ENCODE measurements at places on chromosomes 11 and 22. TPM values are rescaled to one million over a fixed set of nuclear protein-coding genes. Genes with fewer than 3 reads are reported as not detected.
A peak's percentile ranks its signal among the peaks of the same experiment; 100 is the strongest.

- DNase-seq: peak; percentile 62
Observed at GRCh38 chr22:37186228-37186996, 1.6 kb downstream of the C1QTNF6 start.

- DNase-seq: no peak
Observed at GRCh38 chr11:81941998-81942397, 791.7 kb downstream of the FAM181B start.

DNA sequence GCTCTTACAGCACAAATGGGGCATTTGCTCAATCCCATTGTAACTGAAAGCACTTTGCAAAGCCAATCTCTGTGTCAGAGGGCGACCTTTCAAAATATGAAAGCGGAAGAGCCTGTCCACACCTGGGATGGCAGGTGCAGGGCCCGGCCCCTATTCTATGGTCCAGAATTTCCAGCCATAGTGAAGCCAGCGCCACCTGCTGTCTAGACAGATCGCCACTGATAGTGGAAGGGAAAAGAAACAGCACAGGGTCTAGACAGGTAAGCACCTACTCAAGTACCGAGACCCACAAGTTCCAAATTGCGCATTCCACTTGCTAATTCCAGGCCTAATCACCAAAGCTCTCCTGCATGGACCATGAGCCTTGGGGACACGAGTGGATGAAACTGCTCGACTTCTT lies 141.4 kb downstream of the NTM start:
- no peak for DNase-seq

DNA sequence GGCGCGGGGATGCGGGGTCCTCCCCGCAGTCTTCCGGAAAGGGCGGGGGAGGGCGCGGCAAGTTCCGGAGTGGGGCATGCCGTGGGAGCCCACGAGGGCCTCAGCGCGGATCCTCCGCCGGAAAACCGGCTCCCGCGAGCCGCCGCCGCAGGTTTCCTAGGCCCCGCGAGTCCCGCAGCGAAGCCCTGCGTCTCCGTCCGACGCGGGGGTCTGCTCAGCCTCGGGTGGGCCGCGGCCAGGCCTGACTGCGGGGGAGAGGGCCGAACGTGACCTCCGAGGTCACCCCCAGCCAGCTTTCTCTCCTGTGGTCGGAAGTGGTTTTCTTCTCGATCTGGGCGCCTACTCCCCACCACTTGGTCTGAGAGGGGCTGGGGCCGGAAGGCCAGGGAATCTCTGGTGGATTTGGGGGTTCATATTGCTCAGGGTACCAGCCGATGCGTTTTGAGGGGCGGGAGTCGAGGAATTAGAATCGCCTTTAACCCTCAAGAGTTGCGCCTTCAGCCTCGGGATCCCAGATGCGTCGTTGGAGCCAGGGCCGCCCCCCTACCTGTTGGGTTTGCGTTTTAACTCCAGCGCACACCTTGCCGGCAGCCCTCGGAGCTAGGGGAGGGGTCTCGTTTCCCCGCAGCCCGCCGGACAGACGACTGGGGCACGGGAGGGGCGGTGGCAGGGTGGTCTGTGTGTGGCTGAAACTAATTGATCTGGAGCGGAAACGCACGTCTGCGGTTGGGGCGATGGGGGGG lies 3.6 kb upstream of the CCND1 start:
- DNase-seq: peak; percentile 60

DNA sequence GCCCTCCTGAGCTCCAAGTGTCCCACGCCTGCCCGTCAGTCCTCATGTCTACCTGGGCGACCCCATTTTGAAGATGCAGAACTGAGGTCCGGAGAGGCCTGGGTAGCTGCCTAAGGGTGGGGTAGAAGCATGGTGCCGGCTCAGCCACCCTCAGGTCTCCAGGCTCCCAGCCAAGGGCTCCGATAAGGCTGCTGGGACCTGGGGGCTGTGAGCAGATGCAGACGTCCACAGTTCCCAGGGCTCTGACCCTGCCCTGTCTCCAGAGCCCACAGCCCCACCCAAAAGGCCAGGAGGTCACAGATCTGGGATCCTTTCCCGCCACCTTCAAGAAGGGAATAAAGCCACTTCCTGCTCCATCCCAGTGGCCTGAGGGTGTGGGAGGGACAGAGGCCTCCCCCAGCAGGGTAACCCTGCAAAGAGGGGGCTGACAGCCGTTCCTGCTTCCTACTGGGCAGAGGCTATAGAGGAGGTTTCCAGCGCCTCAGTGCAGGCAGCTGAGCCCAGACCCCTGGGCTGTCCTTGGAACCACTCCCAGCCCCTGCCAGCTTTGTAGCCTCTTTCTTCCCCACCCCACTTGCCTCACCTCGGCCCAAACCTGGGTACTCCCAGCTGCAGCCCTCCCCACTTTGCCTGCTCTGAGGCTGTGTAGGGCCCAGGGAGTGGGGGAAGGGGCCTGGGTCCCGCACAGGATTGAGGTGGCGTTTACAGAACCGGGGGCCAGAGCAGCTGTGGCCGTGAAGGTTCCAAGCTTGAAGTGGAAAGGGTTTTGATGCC lies 85.5 kb downstream of the CDKN1C start:
- no peak for DNase-seq

GRCh38 chr11:118979434-118979833 lies 7.9 kb downstream of the FOXR1 start:
- DNase-seq: no peak

GRCh38 chr22:27775087-27775698 lies 26.4 kb downstream of the MN1 start:
- no peak for DNase-seq

- no peak for DNase-seq
Observed at GRCh38 chr11:11618973-11619435, 2.8 kb downstream of the GALNT18 start.

DNA sequence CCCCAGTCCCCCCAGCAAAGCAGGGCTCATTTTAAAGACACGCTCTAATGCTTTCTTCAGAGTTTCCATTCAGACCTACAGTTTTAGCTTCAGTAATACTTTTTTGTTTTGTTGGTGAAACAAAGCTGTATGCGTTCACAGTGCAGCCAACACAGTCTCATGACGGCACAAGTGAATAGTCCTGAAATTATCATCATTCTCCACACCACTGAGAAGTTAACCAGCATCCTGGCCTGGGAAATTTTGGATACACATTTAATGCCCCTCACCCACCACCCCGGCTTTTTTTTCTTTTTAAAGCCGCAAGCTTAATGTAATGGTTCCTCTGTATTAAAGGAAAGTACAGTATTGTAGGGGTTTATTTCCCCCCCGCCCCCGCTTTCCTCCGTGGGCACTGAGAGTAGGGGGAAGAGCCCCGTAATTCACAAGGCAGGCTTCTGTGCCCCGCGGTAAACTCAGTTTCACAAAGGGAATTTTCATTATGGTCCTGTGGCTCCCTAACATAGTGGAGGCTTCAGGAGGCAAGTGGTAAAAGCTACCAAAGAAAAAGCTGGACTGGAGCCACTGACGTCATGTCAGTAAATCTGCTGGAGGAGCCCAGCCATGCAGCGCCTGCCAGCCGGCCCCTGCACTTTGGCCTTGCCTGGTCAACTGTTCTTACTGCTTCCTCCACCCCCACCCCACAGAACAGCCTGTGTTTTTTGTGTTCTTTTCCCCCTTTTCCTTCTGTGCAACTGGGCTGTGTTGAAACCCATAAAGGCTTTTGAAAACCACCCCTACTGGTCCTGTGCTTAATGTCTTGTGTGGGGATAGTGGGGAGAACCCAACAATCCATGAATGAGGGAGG lies 18.2 kb downstream of the TEAD1 start:
- peak; percentile 95 for DNase-seq

- no peak for DNase-seq
Observed at GRCh38 chr11:34823639-34824038, 92.5 kb downstream of the APIP start.

- DNase-seq: no peak
Observed at GRCh38 chr22:45235101-45235777, 5.5 kb downstream of the KIAA0930 start.

- no peak for DNase-seq
Observed at GRCh38 chr11:46235777-46236688, 41.4 kb upstream of the CREB3L1 start.

DNA sequence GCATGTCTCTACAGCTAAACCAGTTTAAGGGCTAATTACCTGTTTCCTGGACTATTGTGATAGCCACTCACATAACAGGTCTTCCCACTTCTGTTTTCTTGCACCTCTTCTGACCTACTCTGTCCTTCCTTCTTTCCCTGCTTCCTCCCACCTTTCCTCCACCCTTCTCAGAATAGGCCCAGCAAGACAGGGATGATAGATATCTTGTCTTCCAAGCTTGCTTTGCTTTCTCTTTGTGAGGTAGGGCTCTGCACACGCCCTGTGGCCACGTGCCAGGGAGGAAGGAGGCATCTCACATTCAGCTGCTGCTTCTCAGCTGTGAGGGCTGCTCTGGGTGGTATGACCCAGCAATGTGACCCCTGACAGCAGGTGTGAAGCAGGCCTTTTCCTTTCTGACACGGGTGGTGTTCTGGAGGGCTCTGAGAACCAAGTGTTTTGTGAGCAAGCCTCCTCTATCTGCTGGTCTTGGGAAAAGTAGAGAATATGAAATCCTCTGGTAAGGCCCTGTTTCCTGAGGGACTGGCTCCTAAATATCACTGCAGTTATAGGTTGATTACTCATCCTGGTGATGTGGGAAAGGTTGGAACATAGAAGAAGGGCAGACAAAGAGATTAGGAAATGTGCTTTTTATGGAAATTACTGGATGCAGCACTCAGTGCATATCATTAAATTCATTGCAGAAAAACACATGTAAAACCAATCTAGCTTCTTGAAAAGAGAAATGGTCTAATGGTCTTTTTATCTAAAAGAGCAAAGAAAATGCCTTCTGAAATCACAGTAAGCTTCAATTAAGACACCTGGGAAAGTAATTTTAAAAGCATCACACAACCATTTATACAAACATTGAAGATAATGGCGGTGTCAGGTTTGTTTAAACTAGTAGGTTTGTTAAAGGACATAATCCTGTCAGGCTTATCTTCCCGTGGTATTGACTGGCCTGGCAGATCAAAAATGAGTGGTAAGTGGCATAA lies 8.5 kb downstream of the AMOTL1 start:
- peak; percentile 29 for DNase-seq

DNA sequence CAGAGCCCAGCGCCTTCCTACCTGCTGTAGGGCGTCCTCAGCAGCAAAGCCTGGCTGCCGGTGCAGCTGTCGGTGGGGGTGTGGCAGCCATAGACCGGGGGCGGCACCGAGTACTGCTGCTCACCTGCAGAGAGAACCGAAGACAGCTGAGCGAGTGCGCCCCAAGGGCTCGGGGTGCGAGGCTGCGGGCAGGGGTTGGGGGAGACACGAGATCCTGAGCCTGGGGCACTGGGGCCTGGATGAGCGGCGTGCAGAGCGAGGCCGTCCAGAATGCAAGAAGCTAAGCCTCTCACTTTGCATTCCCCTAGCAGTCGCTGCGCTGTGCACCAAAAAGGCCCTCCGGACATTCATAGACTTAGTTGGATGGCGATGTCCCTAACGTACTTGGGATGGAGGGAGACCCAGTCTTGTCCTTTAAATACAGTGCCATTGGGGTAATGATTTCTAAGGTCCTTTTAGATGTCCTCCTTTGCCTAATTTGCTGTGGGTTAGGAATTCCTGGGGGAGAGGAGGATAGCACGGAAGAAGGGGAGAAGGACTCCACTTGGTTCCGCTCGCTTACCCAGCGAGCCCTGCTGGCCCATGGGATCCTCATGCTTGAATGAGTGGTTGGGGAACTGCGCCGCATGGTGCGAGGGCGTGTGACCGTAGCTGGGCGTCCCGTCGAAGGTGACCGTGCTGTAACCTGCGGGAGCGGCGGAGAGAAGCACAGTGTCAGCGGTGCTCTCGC lies 7.2 kb downstream of the WT1 start:
- DNase-seq: no peak

DNA sequence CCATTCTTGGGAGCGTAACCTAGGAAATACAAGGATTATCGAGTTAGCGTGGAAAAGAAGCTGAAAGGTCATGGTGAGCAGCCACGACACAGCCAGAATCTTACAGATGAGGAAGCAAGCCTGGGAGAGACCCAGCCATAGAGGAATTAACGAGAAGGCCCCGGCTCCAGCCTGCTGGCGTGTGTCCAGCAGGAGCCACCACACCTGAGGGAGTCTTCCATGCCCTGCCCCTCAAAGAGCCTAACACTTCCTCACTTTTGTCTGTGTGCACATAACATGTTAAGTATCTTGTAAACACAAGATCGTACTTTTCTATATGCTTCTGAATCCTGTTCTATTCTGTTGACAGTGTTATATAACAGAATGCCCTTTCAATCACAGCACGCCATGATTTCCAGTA lies 18.1 kb downstream of the CECR2 start:
- no peak for DNase-seq

- no peak for DNase-seq
Observed at GRCh38 chr11:69732910-69733309, 29.1 kb upstream of the FGF19 start.

GRCh38 chr11:128724891-128725611 lies 31.2 kb downstream of the FLI1 start:
- no peak for DNase-seq

DNA sequence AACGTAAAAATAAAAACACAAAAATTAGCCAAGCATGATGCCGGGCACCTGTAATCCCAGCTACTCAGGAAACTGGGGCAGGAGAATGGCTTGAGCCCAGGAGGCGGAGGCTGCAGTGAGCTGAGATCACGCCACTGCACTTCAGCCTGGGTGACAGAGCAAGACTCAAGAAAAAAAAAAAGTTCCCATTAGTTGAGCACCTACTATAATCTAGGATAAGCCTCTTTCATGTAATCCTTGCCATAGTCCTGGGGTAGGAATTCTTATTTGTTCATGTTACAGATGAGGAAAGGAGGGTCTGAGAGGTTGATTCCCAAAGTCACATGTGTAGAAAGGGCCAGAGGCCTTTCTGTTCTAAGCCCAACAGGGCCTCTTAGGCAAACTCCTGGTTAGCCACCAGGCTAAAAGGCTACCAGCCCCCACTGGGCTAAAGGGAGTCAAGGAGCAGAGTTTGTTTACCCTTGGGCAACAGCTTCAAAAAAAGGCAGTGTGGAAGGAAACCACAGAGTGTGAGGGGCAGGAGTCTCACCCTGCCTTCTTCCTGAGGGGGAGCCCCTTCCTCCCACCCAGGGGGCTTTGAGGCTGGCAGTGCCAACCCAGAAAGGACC lies 21.6 kb upstream of the CSNK1E start:
- DNase-seq: no peak

GRCh38 chr11:102244681-102245409 lies 72.4 kb upstream of the BIRC3 start:
- no peak for DNase-seq

GRCh38 chr11:70796648-70797227 lies 398.4 kb downstream of the CTTN start:
- no peak for DNase-seq

GRCh38 chr11:95262994-95263765 lies 32.2 kb upstream of the SESN3 start:
- DNase-seq: no peak

DEAF1 gene
- polyA plus RNA-seq: 24.1 TPM

CLMP gene
- 17.5 TPM for polyA plus RNA-seq

ARFGAP3 gene
- 70.8 TPM for polyA plus RNA-seq

OTOG gene
- polyA plus RNA-seq: 0.10 TPM

SPDYC gene
- not detected for polyA plus RNA-seq

MN1 gene
- polyA plus RNA-seq: 5.8 TPM

HSPB2 gene
- 4.3 TPM for polyA plus RNA-seq

SELENOM gene
- polyA plus RNA-seq: 52.7 TPM

SLCO2B1 gene
- 81.4 TPM for polyA plus RNA-seq

BAIAP2L2 gene
- polyA plus RNA-seq: 119 TPM

FAM180B gene
- 0.19 TPM for polyA plus RNA-seq

All from large intestine (tissue), 12 donors.